ENCODE measurements at places on chromosomes 3 and 15.

DNA sequence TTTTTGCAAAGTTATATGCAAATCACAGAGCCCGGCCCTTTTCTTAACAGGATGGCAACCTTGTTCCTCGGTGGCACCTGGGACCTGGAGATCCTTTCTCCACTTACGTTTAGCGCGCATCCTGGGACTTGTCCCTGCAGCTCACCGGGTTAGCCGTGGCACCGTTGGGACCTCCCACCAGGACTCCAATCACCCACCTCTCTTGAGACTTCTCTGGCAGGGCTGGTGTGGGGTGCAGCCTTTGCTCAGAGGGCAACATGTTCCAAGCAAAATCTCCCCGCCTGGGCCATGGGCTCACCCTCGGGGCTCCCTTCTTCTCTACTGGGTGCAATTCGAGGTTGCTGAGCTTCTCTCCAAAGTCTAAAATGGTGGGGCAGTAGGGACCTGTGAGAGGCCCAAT is 211.9 kb upstream of the UMPS start:
- DNase-seq: no peak

DNA sequence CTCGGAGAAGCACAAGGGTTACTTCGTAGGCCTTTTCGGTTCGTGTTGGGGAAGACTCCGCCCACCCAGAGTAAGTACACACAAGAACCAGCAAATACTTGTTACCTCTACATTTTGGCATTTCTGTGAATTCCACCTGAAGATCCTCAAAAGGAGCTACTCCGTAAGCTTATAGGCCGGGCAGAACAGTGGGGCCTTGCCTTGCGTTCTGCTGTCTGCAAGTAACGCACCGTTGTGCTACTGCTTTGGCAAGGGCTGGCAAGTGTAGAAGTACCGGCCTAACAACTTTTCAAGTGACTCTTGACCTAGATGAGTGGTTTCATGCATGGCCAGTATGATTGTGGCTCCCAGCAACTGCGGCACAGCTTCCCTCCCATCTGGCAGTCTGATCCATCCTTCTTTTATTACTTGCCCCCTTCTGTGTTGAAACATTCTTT is 6.4 kb upstream of the DNAAF4 start:
- no peak for DNase-seq

GRCh38 chr15:76345880-76346668 is 9.5 kb downstream of the ISL2 start:
- no peak for DNase-seq

- DNase-seq: no peak
Observed at GRCh38 chr15:72915843-72916242, 132.3 kb upstream of the ADPGK start.
